GM12864 (cell line): ENCODE measurements at places on chromosomes 1 and 21.

GRCh38 chr1:160093624-160094290, 4.7 kb downstream of the IGSF8 start:
- no peak for DNase-seq

GRCh38 chr1:228309326-228310067, 97.1 kb downstream of the TRIM11 start:
- DNase-seq: no peak

DNA sequence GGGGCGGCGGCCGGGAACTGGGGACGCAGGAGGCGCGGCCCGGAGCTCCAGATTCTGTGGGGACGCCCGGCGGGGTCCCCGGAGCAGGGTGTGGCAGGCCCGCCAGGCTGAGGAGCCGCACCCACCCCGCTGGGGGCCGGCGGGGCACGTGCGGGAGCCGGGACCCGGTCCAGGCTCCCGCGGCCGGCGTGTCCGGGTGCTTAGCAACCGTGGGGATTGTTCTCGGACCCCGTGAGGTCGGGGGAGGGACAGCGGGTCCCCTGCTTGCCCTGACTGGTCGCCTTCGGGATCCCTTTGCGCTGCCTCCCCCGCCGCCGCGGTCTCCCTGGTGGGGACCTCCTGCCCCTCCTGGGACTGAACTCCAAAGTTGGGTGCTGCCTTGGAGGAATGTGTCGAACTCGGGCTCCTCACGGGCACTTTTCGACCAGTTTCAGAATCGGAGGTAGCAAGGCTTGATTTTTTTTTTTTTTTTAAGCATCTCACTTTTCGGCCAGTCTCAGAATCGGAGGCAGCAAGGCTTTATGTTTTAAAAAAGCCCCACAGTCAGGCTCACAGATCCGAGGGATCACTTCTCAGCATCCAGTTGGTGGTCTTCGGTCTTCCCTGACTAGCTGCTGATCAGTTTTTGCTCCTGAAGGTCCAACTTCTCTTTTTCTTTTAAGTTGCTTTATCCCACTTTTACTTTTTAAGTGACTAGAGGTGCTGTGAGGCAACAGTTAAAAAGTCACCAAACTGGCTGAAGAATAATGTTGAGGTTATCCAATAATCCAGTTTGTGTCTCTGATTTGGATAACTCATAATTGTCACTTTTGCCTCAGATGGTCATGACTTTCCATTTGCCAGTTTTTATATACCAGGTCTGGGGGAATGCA, 648 bp downstream of the FAM76A start:
- peak; percentile 4 for DNase-seq

- no peak for DNase-seq
Measured at GRCh38 chr1:193431265-193431977, 245.0 kb upstream of the B3GALT2 start.

DNA sequence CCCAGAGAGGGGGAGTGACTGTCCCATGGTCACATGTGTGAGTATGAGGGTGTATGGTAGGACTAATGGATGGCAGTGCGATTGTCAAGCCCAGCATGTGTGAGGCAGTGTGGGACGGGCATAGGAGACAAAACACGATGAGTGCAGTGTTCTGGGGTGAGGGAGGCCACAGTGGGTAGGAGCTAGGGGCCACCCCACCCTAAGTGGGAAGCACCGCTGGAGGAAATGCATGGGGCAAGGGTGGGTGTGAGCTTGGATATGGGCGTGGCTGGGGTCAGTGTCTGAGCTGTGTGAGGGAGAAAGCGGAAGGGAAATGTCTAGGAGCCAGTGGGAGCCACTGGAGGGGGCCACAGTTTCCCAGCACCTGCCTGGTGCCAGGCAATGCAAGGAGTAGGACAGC, 56.5 kb downstream of the FOXO6 start:
- DNase-seq: no peak

GRCh38 chr1:228315945-228316588, 90.6 kb downstream of the TRIM11 start:
- no peak for DNase-seq

GRCh38 chr1:22749919-22750684, 39.5 kb downstream of the EPHB2 start:
- DNase-seq: no peak

- DNase-seq: no peak
Measured at GRCh38 chr21:44730028-44730395, 18.6 kb upstream of the TSPEAR start.

- DNase-seq: no peak
Measured at GRCh38 chr21:23021481-23021880, 2023.3 kb downstream of the NCAM2 start.

GRCh38 chr1:36612881-36613280, 130.2 kb upstream of the CSF3R start:
- no peak for DNase-seq
